ENCODE measurements at places on chromosomes 12 and 14.

GRCh38 chr14:74045522-74045921 lies 26.4 kb downstream of the BBOF1 start:
- no peak for DNase-seq

GRCh38 chr14:58560208-58560607 lies 77.6 kb upstream of the DACT1 start:
- no peak for DNase-seq

GRCh38 chr14:94543449-94544124 lies 17.7 kb upstream of the SERPINA4 start:
- DNase-seq = peak; percentile 76

DNA sequence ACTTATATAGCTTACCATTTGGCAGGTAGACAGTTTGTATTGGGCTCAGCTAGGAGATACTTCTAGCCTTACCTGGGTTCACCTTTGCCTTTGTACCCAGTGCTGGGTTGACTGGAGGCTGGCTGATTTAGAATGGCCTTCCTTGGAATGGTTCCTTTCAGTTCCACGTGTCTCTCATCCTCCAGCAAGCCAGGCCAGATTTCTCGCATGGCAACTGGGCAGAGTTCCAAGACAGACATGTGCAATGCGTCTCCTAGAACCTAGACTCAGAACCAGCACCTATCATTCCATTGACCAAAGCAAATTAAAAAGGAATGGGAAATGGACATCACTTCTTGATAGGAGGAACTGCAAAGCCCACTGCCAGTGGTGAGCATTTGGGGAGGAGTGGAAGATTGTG lies 79.1 kb upstream of the BDKRB2 start:
- DNase-seq = no peak

GRCh38 chr12:3041558-3042164 lies 35.5 kb upstream of the TSPAN9 start:
- DNase-seq = peak; percentile 58

DNA sequence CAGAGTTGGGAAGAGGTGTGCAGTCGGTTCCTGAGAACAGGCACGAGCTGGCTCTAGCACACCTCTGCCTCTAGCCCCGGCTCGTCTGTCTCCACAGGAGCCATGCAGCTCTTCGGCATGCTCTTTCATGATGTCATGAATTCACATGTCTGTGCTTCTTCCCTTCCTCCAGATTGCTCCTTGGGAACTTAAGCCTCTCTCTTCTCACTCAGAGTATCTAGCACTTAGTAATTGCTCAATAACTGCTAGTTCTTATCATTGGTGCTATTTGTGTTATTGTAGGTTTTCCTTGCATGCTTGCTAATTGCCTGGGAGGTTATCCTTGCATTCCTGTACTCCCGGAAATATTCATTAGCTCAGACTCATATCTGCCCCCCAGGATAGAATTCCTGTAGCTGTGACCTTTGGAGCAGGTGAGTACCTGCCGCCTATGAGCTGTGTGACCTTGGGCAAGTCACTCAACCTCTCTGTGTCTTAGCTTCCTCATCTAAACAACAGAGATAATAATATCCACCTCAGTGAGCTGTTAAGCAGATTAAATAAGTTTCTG lies 19.5 kb downstream of the FAM181A start:
- DNase-seq = no peak

DNA sequence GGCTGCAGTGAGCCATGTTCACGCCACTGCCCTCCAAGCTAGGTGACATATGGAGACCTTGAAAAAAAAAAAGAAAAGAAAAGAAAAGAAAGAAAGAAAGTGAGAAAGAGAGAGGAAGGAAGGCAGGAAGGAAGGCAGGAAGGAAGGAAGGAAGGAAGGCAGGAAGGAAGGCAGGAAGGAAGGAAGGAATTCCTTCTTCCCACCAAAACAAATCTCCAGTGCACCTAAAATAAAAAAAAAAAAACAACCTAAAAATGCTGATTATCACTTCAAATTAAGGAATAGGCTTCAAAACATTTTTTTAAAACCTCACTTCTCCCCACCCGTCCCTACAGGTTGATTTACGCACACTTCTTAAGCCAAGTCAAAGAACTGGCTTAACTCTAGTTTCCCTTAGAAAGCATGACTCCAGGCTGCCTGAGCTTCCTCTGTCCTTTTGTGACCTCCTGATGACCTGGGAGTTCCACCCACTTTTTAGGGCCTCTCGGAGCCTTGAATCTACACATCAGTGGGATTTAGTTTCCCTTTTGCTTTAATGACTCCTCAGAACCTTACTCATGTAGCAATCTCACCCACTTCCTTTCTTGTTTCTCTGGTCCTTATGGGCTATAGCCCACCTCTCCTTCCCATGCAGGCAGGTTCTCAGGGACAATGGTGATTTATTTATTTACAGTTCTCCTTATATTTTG lies 18.6 kb downstream of the DUSP6 start:
- DNase-seq = no peak

DNA sequence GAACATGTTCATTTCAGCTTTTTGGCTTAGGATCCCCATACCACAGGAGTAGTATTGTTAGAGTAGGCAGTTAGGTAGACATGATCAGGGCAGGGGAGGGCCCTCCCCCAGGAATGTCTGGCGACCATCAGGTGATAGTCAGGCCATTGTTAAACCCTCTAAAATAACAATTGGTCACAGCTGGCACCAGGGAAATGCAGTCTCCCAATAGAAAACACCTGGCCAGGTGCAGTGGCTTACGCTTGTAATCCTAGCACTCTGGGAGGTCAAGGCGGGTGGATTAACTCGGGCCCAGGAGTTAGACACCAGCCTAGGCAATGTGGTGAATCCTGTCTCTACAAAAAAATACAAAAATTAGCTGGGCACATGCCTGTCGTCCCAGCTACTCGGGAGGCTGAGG lies 187.1 kb downstream of the MON2 start:
- DNase-seq = no peak

GRCh38 chr14:71169861-71170260 lies 262.6 kb downstream of the PCNX1 start:
- DNase-seq = no peak

GRCh38 chr12:54988402-54989054 lies 4.0 kb upstream of the TESPA1 start:
- DNase-seq = peak; percentile 80

- no peak for DNase-seq
Observed at GRCh38 chr12:57761391-57761998, 5.4 kb downstream of the CYP27B1 start.

- DNase-seq = no peak
Observed at GRCh38 chr12:52413202-52413601, 7.1 kb upstream of the KRT82 start.

GRCh38 chr14:60363275-60363674 lies 114.3 kb downstream of the PPM1A start:
- DNase-seq = no peak

GRCh38 chr12:115407723-115408122 lies 723.7 kb upstream of the TBX3 start:
- no peak for DNase-seq

DNA sequence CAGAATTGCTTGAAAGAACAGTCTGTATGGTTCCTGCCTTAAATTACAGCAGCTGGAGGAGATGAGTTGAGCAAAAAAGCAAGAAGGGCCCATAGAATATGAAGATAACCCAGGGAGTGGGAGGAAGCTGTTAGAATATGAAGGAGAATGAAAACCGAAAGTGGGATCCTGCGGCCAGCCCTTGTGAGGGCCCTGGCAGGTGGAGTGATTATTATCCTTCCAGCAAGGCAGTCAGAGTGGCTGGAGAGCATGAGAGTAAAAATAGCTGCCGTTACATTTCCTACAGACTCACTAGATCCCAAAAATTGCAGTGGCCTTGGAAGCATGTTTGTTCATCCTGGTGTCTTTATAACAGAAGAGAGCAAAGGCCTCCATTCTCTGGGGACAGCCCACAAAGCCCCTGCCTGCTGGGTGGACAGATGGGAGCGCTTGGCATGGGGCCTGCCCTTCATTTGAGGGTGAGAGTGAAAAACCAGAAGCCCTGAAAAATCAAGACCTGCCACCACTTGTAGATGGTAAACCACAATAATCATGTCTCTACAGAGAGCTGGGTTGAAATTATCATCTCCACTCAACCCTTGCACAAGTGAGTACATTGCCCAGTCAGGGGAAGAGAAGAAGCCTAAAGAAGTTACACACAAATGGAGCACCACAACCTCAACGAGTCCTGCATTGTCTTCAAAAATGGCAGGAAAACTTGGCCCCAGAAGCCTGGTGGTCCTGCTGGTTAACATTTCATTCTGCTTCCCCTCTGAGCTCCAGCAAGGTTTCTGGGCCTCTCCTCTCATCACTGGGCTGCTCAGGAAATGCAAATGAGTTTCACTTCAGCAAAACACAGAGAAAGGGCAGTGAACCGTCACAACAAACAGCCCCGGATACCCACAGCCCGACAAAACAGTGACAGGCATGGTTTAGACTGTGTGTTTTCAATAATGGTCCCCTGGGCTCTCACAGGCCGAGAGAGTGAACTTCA lies 20.5 kb downstream of the ZDHHC22 start:
- no peak for DNase-seq

GRCh38 chr12:96652870-96653269 lies 163.5 kb downstream of the CFAP54 start:
- no peak for DNase-seq

DNA sequence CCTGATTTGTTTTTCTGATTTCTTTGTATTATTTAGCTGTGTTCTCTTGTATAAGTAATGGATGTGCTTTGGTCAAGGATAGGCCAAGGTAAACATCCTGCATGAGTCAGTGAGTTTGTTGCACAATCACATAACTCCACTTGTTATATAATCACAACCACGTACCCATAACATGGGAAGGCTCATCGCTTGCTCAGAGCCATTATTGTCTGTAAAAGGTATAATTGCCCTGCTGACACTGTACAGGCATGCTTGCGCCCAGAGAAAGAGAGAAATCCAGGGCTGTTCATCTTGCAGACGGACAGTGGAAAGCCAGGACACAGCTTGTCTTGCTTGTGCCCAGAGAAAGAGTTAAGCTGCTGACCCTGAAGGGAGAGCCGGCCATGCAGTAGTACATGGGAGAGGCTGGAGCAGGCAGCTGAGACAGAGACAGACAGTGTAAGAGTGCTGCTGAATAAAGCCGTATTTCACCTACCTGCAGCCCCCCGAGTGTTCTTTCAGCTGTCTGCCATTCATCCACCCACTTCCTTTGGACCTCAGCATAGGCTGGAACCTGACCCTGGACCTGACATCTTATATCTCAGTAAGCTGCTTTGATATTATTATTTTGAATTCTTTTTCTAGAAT lies 174.7 kb upstream of the DAAM1 start:
- no peak for DNase-seq

- no peak for DNase-seq
Observed at GRCh38 chr14:75371297-75371696, 56.5 kb upstream of the JDP2 start.

DNA sequence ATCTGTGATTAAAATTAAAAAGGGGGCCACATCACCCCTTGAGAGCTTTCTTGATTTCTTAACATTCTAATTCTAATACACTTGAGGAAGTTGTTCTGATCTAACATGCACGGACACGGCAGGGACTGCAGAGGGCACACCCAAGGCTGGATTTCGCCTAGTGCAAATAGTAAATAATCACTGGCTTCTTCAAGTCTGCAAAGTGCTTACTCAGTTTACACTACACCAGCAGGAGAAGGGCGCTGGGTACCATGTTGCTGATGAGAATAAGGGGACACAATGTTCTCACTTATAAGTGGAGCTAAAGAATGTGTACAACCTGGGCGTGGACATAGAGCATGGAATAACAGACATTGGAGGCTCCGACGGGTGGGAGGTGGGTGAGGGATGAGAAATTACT lies 34.2 kb downstream of the TBX5 start:
- no peak for DNase-seq

- DNase-seq = peak; percentile 49
Observed at GRCh38 chr14:67571275-67571990, 28.6 kb downstream of the PIGH start.

DNA sequence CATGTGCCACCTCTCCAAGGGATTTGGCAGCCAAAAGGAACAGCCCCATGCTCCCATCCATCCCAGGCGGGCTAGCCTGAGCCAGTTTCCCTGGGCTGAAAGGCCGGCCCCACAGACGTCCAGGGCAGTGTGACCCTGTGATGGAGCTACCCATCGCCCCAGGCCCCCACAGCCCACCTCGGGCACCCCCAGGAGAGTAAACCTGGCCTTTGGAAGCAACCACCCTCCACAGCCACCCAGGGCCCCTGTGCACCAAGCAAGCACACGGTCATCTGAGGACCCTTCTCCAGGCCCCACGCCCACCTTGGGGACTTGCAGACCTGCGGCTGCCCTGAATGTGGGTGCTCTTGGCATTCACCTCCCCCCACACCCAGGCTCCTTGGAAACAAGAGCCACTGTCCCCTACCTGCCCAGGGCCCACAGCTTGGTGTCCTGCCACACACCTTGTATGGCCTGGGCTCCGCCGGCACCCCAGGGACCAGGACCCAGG lies 8.4 kb downstream of the AHNAK2 start:
- no peak for DNase-seq

DNA sequence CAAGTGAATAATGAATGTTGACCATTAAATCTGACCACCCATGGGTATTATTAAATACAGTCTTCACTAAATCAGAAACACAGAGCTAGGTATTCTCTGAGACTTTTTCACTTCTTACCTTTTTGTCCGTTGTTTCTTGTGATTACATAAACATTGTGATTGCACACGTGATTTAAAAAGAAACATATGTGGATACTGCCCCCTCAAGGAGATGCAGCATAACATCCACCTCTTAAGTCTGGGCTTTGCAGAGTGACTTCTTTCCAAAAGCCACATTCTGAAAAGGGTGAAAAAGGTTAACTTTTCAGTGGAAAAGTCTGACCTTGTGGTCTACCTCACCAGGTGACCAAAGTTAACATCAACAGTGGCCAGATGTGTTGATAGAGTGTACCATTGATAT lies 185.5 kb upstream of the FAR2 start:
- DNase-seq = no peak
